ENCODE measurements at places on chromosomes 7 and 10. TPM values are rescaled to one million over a fixed set of nuclear protein-coding genes. Genes with fewer than 3 reads are reported as not detected.

The GIMAP1 gene
- total RNA-seq = 12.1 TPM

The IGFBP3 gene
- 247 TPM for total RNA-seq

The UPK3BL1 gene
- 13.4 TPM for total RNA-seq

The BBIP1 gene
- 14.4 TPM for total RNA-seq

The TRIM73 gene
- total RNA-seq = 2.6 TPM

The FAM131B gene
- total RNA-seq = 1.6 TPM

The YWHAG gene
- 145 TPM for total RNA-seq

The GRID2IP gene
- total RNA-seq = not detected

The OR2A25 gene
- total RNA-seq = not detected

The TIMM23B gene
- 22.5 TPM for total RNA-seq

The TMEM184A gene
- total RNA-seq = 0.64 TPM

The CTAGE4 gene
- not detected for total RNA-seq

The NUTM2B gene
- 0.99 TPM for total RNA-seq

The ZNF485 gene
- 0.76 TPM for total RNA-seq

The DLX5 gene
- total RNA-seq = not detected

The LRIT1 gene
- not detected for total RNA-seq

The TSPAN15 gene
- 426 TPM for total RNA-seq

The C10orf95 gene
- not detected for total RNA-seq

The NAT16 gene
- total RNA-seq = not detected

The CDH23 gene
- not detected for total RNA-seq

The ZKSCAN1 gene
- total RNA-seq = 35.5 TPM

The HOXA13 gene
- not detected for total RNA-seq

The LRRTM3 gene
- not detected for total RNA-seq

The PRF1 gene
- total RNA-seq = not detected

The AIFM2 gene
- total RNA-seq = 2.3 TPM

The GDF2 gene
- not detected for total RNA-seq

The DYNC1I1 gene
- total RNA-seq = 2.2 TPM

The NRAP gene
- not detected for total RNA-seq

The NKX1-2 gene
- not detected for total RNA-seq

The DNAH11 gene
- 3.4 TPM for total RNA-seq

The CHRM2 gene
- 1.4 TPM for total RNA-seq

The LIPF gene
- total RNA-seq = 0.18 TPM

The FBH1 gene
- 73.8 TPM for total RNA-seq

The HNRNPH3 gene
- total RNA-seq = 47.5 TPM

The LHFPL3 gene
- total RNA-seq = not detected

The TACC2 gene
- 39.6 TPM for total RNA-seq

The SUV39H2 gene
- total RNA-seq = 6.2 TPM

The MMD2 gene
- not detected for total RNA-seq

The SPDYE2B gene
- not detected for total RNA-seq

The FAM237B gene
- not detected for total RNA-seq

The TUBAL3 gene
- not detected for total RNA-seq

The CDCA7L gene
- 36.5 TPM for total RNA-seq

The TYW1 gene
- total RNA-seq = 35.7 TPM

The KLF14 gene
- not detected for total RNA-seq

The EGFR gene
- 16.8 TPM for total RNA-seq

The OR2A12 gene
- not detected for total RNA-seq

The PDE6C gene
- total RNA-seq = not detected

The PLXNA4 gene
- total RNA-seq = 1.2 TPM

The SPAM1 gene
- total RNA-seq = not detected

The NME8 gene
- not detected for total RNA-seq

The FAM171A1 gene
- 98.1 TPM for total RNA-seq

The NODAL gene
- not detected for total RNA-seq

The CYP26A1 gene
- total RNA-seq = not detected

The FAM53B gene
- 17.0 TPM for total RNA-seq

The ABCA13 gene
- total RNA-seq = 0.44 TPM

All from glomerular endothelial cell (primary cell).